ENCODE measurements at places on chromosomes 7 and 10.

DNA sequence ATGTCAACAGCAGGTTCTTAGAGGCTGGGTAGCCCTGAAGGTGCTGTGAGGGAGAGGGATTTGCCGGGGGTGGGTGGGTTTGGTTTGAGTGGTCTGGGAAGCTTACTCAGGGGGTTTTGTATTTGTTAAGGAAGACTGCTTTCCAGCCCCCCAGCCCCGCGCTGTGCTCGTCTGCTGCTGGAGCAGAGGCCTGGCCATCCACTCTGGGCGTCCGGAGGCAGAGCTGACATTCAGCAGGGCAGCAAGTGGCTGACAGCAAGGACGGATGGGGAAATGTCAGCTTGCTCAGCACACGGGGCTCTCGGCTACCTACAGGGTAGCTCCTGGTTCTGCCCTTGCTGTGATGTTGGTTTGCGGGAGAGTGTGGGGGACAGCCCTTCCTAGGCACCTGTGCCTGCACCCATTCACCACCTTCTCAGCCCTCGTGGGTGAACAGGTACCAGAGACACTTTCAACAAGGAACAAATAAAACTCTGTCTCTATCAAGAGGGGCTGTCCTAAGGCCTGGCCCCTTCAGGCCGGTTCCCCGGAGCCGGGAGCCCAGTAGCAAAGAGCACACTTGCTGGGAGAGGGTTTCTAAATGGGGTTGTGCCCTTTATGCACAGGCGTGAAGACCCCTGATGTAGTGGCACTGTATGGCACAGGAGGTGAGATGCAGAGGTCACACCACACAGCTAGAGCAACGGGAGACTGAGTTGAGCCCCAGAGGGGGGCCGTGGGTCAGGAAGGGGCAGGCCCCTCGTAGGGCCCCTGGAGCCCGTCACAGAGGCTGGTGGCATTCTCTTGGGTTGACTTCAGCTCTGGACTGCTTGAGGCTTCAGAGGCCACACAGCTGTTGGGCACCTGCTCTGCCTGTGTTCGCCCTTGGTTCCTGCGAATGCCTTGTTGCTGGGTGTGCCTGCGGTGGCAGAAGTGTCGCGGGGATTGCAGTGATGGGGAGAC is 72.2 kb upstream of the SHH start:
- no peak for DNase-seq

DNA sequence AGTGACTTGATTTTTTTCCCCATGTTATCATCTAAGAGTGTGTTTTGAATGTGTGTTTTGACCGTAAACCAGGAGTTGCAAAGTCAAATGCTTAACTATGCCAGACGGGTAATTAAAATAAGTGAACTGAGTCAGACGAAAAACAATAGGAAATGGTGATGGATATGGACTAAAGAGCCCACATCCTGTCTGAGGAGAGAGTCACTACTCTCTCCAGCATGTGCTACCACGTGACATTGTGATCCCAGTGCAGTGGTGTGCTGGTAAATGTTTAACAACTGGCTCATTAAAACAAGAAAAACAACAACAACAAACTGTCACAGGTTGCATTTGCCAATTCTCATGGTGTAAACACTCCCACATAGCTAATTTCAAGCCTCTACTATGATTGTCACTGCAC is 164.3 kb downstream of the SUGCT start:
- no peak for DNase-seq

- no peak for DNase-seq
These were observed 138.1 kb upstream of the CDCA7L start for GRCh38 chr7:22083704-22084240.

DNA sequence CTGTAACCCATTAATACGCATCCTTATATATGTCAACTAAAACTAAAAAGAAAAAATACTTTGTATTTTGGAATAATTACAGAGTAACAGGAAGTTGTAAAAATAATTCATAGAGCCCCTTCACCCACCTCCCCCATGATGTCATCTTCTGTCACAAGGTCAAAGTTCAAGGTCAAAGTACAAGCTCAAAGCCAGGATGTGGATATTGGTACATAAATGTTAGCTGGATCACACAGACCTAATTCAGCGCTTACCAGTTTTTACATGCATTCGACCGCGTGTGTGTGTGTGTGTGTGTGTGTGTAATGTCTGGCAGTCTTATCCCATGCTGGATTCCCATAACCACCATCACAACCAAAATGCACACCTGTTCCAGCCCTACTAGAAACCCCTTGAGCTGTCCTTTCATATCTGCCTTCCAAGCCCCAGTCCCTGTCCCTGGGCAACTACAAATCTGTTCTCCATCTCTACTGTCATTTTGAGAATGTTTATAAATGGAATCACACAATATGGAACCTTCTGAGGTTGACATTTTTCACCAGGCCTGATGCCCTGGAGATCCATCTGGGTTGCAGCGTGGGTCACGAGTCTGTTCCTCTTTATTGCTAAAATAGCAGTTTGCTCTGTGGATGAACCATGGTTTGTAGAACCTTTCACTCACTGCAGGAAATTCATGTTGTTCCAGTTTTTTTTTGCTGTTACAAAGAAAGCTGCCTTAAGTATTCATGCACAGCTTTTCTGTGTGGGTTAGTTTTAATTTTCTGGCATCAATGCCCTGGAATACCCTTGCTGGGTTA is 153.6 kb upstream of the PITRM1 start:
- no peak for DNase-seq

- DNase-seq = no peak
These were observed 23.2 kb downstream of the STMP1 start for GRCh38 chr7:135685306-135686084.

DNA sequence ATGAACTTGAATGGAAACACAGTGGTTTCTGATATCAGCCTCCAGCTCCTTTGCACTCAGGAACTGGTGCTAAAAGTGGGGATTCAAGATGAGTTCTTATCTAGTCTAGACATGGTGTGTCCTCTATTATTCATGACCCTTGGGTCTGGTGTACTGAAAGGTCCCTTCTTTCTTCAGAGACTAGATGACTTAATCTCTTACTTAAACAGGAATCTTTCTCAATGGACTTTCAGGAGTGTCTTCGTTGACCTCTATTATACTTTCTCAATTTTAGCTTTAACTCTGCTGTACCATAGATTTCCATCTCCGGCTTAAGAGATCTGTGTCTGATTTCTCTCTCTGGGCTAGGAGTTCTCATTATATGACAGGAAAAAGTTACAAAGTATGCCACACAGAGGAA is 83.5 kb upstream of the INHBA start:
- no peak for DNase-seq

DNA sequence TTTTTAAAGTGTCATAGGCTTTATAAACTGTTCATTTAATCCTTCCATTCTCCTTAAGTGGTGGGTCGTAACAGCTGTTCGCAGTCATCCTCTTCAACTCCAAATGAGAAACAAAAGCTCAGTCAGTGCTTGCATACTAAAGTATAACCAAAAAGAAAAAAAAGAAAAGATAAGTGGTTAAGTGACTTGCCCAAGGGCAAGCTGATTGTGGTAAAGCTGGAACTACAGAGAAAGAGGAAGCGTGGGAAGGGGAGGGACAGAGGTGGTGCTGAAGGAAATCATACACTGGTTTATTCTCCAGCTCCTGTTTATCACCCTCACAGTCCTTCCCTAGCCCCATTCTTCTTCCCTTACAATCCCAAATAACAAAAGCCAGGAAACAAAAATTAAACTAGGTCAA is 29.6 kb downstream of the IDE start:
- no peak for DNase-seq

- no peak for DNase-seq
These were observed 370.0 kb upstream of the IGFBP3 start for GRCh38 chr7:46291050-46291438.

DNA sequence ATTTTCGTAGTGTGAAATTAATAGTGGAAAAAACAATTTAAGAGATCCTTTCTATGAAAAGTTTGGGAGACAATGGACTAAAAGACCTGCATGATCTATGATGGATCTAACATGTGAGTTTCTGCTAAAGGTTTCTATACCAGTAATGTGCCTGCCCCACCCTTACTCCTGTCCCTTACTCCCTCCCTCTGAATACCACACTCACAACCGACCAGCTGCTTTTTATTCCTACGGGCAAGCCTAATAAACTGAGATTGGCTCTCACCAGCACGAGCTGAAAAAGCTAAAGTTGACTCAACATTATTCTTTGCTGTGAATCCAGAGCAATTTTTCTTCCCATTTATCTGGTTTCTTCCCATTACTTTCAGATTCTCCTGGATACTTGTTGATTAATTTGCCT is 17.8 kb upstream of the REEP3 start:
- DNase-seq = no peak
